ENCODE measurements at places on chromosomes 12 and 14.

DNA sequence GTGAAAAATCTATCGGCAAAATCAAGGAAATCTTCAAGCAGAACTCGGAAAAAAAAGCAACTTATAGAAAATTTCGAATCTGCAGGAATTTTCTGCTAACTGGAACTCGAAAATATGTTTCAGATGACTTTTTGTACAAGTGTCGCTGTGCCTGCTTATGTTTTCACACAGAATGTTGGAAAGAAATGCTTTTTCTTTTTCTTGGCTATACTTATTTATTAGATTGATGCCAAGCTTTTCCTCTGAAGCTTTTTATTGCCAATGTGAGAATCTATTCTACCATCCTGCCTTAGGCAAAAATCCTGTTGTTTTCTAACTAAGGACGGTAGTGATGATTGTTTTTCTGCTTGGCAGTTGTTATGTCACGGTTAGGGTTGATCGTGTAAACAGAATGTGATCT lies 65.8 kb downstream of the TRHDE start:
- peaks cover 3% of the 10 kb centered on the region for H3K27me3 ChIP-seq
- no peaks in the 10 kb centered on the region for H3K36me3 ChIP-seq
- H3K27ac ChIP-seq = no peak overlapping the region
- no peak for DNase-seq
- H3K4me1 ChIP-seq = no peaks in the 10 kb centered on the region
- H3K4me3 ChIP-seq = no peak overlapping the region

GRCh38 chr14:45251912-45252311 lies 1.1 kb downstream of the MIS18BP1 start:
- H3K27me3 ChIP-seq = no peaks in the 10 kb centered on the region
- H3K36me3 ChIP-seq = no peaks in the 10 kb centered on the region
- peak overlapping the region; percentile 98 for H3K27ac ChIP-seq
- H3K4me3 ChIP-seq = peak overlapping the region; percentile 90
- no peak for DNase-seq

GRCh38 chr12:77007476-77007875 lies 57.9 kb downstream of the E2F7 start:
- H3K27me3 ChIP-seq = peaks cover 4% of the 10 kb centered on the region
- H3K4me3 ChIP-seq = no peak overlapping the region
- H3K36me3 ChIP-seq = peaks cover 4% of the 10 kb centered on the region
- DNase-seq = no peak

GRCh38 chr12:53048033-53048779 lies 1.7 kb upstream of the TNS2 start:
- H3K36me3 ChIP-seq = no peaks in the 10 kb centered on the region
- H3K27ac ChIP-seq = peak overlapping the region; percentile 98
- H3K27me3 ChIP-seq = no peaks in the 10 kb centered on the region
- H3K4me1 ChIP-seq = peaks cover 82% of the 10 kb centered on the region
- DNase-seq = peak; percentile 89

DNA sequence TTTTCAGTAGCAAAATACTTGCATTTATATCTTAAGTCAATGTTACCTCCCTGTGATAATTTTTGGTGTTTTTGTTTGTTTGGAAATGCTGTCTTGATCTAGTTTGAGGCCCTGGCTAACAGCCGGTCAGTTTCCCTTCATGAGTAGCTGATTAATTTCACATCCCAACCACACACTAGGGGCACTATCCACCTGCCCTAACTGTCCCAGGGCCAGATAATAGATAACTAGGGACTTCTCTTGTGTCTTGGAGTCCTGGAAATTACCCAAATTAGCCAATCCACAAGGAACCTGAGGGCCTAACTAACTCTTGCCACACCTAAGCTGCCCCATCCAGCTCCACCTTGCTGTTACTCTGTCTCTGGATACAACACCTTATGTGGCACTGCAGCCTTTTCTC lies 399.9 kb downstream of the FOXG1 start:
- no peak overlapping the region for H3K27ac ChIP-seq
- no peaks in the 10 kb centered on the region for H3K27me3 ChIP-seq
- H3K4me3 ChIP-seq = no peak overlapping the region
- H3K36me3 ChIP-seq = no peaks in the 10 kb centered on the region

- no peaks in the 10 kb centered on the region for H3K4me1 ChIP-seq
- H3K4me3 ChIP-seq = no peak overlapping the region
- no peaks in the 10 kb centered on the region for H3K27me3 ChIP-seq
- no peak for DNase-seq
- no peak overlapping the region for H3K27ac ChIP-seq
- no peaks in the 10 kb centered on the region for H3K36me3 ChIP-seq
These were observed 179.7 kb downstream of the PDZRN4 start for GRCh38 chr12:41367726-41368405.

Measured in osteocyte (in vitro differentiated cells).